ENCODE measurements at places on chromosomes 3 and 15. TPM values are rescaled to one million over a fixed set of nuclear protein-coding genes. Genes with fewer than 3 reads are reported as not detected.

DNA sequence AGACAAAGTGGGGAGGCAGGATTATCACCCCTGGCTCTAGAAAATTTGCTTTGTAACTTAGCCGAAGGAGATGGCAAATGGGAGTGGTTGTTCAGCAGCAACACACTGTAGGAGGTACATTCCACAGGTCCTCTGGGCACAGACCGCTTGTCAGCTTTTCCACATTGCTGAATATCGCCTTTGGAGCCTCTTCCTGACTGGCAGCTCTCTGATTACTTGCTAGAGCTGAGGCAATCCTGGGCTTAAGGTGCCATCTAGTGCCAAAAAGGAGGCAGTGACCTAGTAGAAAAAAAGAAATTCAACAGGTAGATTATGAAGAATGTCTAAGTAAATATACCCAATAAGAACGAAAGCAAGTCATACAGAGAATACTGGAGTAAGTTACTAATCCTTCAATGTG lies 13.1 kb upstream of the SCN5A start:
- no peak overlapping the region for H3K27ac ChIP-seq
- H3K27me3 ChIP-seq, result no peaks in the 10 kb centered on the region
- no peak overlapping the region for H3K4me3 ChIP-seq

- H3K36me3 ChIP-seq, result no peaks in the 10 kb centered on the region
- no peaks in the 10 kb centered on the region for H3K4me1 ChIP-seq
- DNase-seq, result no peak
- no peak overlapping the region for H3K27ac ChIP-seq
- H3K4me3 ChIP-seq, result no peak overlapping the region
Measured at GRCh38 chr3:105876780-105877327, 8.0 kb upstream of the CBLB start.

GRCh38 chr3:61715886-61716527 lies 154.6 kb downstream of the PTPRG start:
- no peaks in the 10 kb centered on the region for H3K27me3 ChIP-seq
- H3K27ac ChIP-seq, result no peak overlapping the region
- DNase-seq, result no peak
- no peaks in the 10 kb centered on the region for H3K36me3 ChIP-seq
- no peaks in the 10 kb centered on the region for H3K4me1 ChIP-seq

DNA sequence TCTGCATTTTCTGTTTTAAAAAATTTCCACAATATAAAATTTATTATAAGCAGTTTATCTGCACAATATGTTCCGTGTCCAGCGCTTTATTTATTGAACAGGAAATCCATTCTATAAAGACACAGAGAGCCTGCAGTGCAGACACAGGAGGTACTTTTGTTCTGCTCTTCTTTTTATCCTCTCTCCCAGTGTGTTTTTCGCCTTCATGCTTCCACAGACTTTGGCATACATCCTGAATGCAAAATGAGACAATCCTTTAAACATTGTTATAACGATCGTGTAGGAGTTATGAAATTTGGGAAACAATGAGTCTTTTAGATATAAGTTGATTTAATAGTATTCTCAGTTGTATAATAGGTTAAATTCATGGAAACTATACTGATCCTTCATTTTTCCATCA lies 749.2 kb downstream of the NAALADL2 start:
- DNase-seq, result no peak
- no peaks in the 10 kb centered on the region for H3K4me1 ChIP-seq
- H3K4me3 ChIP-seq, result no peak overlapping the region
- H3K27ac ChIP-seq, result no peak overlapping the region
- no peaks in the 10 kb centered on the region for H3K27me3 ChIP-seq
- no peaks in the 10 kb centered on the region for H3K36me3 ChIP-seq

- no peak overlapping the region for H3K4me3 ChIP-seq
- no peak overlapping the region for H3K27ac ChIP-seq
- H3K27me3 ChIP-seq, result no peaks in the 10 kb centered on the region
- DNase-seq, result no peak
Measured at GRCh38 chr3:156273111-156273694, 152.8 kb downstream of the KCNAB1 start.

The GP5 gene
- total RNA-seq, result 0.24 TPM

GRCh38 chr3:17942856-17943255 lies 200.4 kb upstream of the TBC1D5 start:
- no peak overlapping the region for H3K27ac ChIP-seq
- H3K4me3 ChIP-seq, result no peak overlapping the region
- no peaks in the 10 kb centered on the region for H3K36me3 ChIP-seq
- H3K27me3 ChIP-seq, result no peaks in the 10 kb centered on the region

The FBXO40 gene
- not detected for total RNA-seq

DNA sequence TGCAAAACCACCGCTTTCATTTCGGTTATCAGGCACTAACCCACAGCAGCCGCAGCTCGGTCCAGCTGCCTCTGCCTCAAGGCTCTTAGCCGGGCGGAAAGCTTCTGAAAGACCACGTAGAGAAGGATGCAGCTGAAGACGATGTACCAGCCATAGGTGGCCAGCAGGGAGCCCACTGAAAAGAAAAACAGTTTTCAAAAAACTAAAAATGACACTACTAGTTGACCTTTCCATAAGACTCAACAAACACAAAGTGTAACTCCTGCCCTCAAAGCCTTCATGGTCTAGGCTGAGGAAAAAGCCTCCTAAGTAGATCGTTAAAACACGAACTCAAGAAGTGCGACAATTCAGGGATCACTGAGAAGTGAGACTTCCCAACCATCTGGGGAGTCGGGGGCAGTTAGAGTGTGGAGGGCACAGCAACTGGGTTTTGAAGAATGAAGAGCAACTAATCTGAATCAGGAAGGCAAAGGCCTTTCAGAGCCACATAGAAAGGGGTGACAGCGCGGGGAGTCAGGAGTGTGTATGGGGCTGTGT lies 716 bp downstream of the SELENOS start:
- H3K36me3 ChIP-seq, result no peaks in the 10 kb centered on the region
- peak overlapping the region; percentile 61 for H3K27ac ChIP-seq
- no peak for DNase-seq
- no peaks in the 10 kb centered on the region for H3K4me1 ChIP-seq
- peak overlapping the region; percentile 52 for H3K4me3 ChIP-seq

- DNase-seq, result no peak
- H3K27ac ChIP-seq, result no peak overlapping the region
- H3K4me1 ChIP-seq, result no peaks in the 10 kb centered on the region
- H3K36me3 ChIP-seq, result no peaks in the 10 kb centered on the region
- H3K4me3 ChIP-seq, result no peak overlapping the region
- no peaks in the 10 kb centered on the region for H3K27me3 ChIP-seq
Measured at GRCh38 chr15:56608993-56609392, 124.3 kb downstream of the ZNF280D start.

DNA sequence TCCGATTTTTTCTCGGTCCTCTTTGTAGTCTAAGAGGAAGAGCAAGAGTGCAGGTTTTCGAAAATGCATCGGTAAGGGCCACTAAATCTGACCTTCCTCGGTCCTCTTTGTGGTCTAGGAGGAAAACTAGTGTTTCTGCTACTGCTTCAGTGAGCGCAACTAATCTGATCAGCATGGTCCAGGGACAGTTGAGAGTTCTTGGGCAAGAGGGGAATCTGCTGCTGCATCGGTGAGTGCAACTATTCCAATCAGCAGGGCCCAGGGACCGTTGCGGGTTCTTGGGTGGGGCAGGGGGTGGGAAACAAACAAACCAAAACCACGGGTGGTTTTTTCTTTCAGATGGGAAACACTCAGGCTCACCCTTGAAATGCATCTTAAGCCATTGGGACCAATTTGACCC lies 10.5 kb upstream of the OSBPL11 start:
- H3K36me3 ChIP-seq, result no peaks in the 10 kb centered on the region
- H3K27ac ChIP-seq, result no peak overlapping the region

GRCh38 chr3:58116161-58116955 lies 94.4 kb downstream of the DNASE1L3 start:
- H3K27ac ChIP-seq, result peak overlapping the region; percentile 83
- no peak overlapping the region for H3K4me3 ChIP-seq
- no peak for DNase-seq
- H3K27me3 ChIP-seq, result no peaks in the 10 kb centered on the region
- no peaks in the 10 kb centered on the region for H3K36me3 ChIP-seq

DNA sequence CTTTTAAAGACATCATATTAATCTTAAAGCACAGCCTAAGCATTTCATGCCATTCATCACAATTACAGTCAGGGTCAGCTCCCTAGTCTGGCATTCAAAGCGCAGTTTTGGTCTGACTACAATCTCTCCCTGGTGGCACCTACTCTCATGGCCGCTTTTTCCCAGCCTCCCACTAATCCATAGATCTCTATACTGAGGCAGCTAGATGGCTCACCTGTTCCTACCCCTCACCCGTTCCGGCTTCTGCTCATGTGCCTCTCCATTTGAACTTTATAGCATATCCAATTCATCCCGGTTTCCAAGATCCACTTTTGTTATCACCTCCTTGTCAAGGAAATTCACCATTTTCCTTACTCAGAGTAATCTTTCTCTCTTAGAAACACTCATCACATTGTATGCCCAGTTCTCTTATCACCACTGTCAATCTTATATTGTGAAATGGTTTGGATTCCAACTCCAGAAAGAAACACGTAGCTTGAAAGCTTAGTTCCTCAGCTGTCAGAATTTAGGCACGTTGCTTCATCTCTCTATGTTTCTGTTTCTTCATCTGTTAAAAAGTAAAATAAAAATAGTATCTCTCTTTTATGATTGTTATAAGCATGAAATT lies 220.0 kb upstream of the UBE2E2 start:
- no peaks in the 10 kb centered on the region for H3K36me3 ChIP-seq
- H3K4me1 ChIP-seq, result no peaks in the 10 kb centered on the region
- H3K27me3 ChIP-seq, result no peaks in the 10 kb centered on the region
- H3K4me3 ChIP-seq, result no peak overlapping the region

DNA sequence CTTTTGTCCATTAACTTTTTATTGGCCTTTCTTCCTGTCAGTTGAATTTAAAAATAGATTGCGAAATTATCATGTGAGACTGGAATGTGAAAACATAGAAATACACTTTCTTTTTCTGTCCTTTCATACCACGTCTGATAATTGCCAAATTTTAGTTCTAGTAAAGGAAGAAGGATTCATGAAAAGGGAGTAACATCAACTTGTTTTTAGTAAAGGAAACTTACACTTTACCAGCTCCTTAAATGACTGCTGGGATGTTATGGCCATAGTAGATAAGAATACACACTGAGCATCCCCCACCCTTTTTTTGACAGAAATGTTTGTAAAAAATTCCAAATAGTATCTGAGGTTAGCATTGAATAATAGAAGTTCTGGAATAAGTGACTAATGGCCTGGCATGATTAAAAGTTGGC lies 137.9 kb downstream of the NEO1 start:
- no peak for DNase-seq
- peak overlapping the region; percentile 48 for H3K27ac ChIP-seq
- no peaks in the 10 kb centered on the region for H3K36me3 ChIP-seq
- H3K4me3 ChIP-seq, result no peak overlapping the region
- H3K4me1 ChIP-seq, result no peaks in the 10 kb centered on the region

DNA sequence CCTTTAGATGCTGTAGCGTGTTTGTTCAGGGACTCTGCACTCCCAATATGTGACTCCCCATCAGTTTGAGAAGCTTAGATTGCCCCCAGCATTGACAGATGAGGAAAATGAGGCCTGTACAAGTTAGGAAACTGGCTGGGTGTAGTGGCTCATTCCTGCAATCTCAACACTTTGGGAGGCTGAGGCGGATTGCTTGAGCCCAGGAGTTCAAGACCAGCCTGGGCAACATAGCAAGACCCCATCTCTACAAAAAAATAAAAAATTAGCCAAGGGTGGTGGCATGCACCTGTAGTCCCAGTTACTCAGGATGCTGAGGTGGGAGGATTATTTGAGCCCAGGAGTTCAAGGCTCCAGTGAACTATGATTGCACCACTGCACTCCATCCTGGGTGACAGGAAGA lies 14.0 kb upstream of the PTPN23 start:
- no peak overlapping the region for H3K27ac ChIP-seq
- no peaks in the 10 kb centered on the region for H3K36me3 ChIP-seq
- DNase-seq, result no peak
- no peaks in the 10 kb centered on the region for H3K27me3 ChIP-seq

- H3K36me3 ChIP-seq, result no peaks in the 10 kb centered on the region
- H3K4me3 ChIP-seq, result no peak overlapping the region
- no peak overlapping the region for H3K27ac ChIP-seq
- peaks cover 5% of the 10 kb centered on the region for H3K4me1 ChIP-seq
- H3K27me3 ChIP-seq, result no peaks in the 10 kb centered on the region
- DNase-seq, result no peak
Measured at GRCh38 chr15:77329202-77329601, 90.7 kb downstream of the PEAK1 start.

GRCh38 chr3:194072097-194072428 lies 63.9 kb upstream of the HES1 start:
- no peak overlapping the region for H3K27ac ChIP-seq
- H3K27me3 ChIP-seq, result no peaks in the 10 kb centered on the region
- no peak overlapping the region for H3K4me3 ChIP-seq

- H3K27ac ChIP-seq, result no peak overlapping the region
- no peaks in the 10 kb centered on the region for H3K36me3 ChIP-seq
- no peaks in the 10 kb centered on the region for H3K27me3 ChIP-seq
- H3K4me3 ChIP-seq, result no peak overlapping the region
- DNase-seq, result no peak
Measured at GRCh38 chr3:121490161-121490560, 55.6 kb downstream of the POLQ start.

DNA sequence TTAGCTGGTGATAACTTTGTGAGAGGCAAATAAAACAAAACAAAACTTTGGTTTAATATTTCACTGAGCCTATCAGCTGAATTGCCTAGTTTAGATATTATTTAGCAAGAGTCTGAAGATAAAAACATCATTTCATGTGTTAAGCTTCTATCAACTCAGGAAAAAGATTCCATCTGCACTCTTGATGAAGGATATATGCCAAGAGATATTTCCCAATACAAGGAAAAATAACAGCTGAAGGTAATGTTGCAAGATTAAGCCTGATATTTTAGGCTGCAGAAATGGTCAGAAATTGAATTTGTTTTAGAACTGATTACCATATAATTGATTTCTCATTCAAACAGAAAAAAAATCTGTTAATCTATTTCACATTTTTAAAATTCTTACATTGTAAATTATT lies 77.2 kb upstream of the SLITRK3 start:
- H3K4me1 ChIP-seq, result no peaks in the 10 kb centered on the region
- H3K36me3 ChIP-seq, result no peaks in the 10 kb centered on the region
- no peak overlapping the region for H3K27ac ChIP-seq
- H3K4me3 ChIP-seq, result no peak overlapping the region

The ZNF80 gene
- not detected for total RNA-seq

- H3K4me3 ChIP-seq, result no peak overlapping the region
- no peak for DNase-seq
- H3K4me1 ChIP-seq, result no peaks in the 10 kb centered on the region
- no peak overlapping the region for H3K27ac ChIP-seq
Measured at GRCh38 chr3:122868322-122868721, 73.5 kb downstream of the SLC49A4 start.

GRCh38 chr3:9891072-9891622 lies 737 bp downstream of the JAGN1 start:
- peak overlapping the region; percentile 98 for H3K27ac ChIP-seq
- peak overlapping the region; percentile 98 for H3K4me3 ChIP-seq
- peaks cover 4% of the 10 kb centered on the region for H3K4me1 ChIP-seq
- H3K36me3 ChIP-seq, result no peaks in the 10 kb centered on the region

GRCh38 chr3:133805384-133805701 lies 272 bp upstream of the SRPRB start:
- DNase-seq, result no peak
- H3K36me3 ChIP-seq, result no peaks in the 10 kb centered on the region
- peak overlapping the region; percentile 92 for H3K4me3 ChIP-seq
- no peaks in the 10 kb centered on the region for H3K27me3 ChIP-seq
- no peaks in the 10 kb centered on the region for H3K4me1 ChIP-seq

- no peak overlapping the region for H3K27ac ChIP-seq
- no peak for DNase-seq
- peak overlapping the region; percentile 28 for H3K4me3 ChIP-seq
- H3K27me3 ChIP-seq, result no peaks in the 10 kb centered on the region
- no peaks in the 10 kb centered on the region for H3K36me3 ChIP-seq
- no peaks in the 10 kb centered on the region for H3K4me1 ChIP-seq
Measured at GRCh38 chr3:119035014-119035346, 334 bp upstream of the IGSF11 start.

The RTP1 gene
- not detected for total RNA-seq
